Right renal pelvis (tissue), 4 donors: ENCODE measurements at places on chromosomes 1 and 21.

GRCh38 chr1:171877701-171878100, 36.4 kb downstream of the DNM3 start:
- DNase-seq, result no peak

DNA sequence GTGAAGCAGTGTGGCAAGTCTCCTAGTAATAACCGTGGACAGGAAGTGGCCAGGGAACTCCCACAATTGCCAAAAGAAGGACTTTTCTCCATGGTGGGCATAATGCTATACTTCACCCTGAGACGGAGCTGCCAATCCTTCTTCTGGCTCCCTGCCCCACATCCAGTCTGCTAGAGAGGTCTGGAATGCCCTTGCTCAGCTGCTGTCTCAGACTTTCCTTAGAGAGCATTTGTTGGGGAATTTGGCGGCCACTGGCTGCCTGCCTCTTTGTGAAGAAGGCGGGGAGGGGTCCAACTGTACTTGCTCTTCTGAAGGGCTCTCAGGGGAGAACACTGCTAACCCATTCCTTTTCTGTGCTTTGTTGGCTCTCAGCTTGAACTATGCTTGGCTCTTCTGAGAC, 123.7 kb upstream of the EDN2 start:
- no peak for DNase-seq

GRCh38 chr1:30402031-30402430, 321.4 kb downstream of the MATN1 start:
- no peak for DNase-seq

DNA sequence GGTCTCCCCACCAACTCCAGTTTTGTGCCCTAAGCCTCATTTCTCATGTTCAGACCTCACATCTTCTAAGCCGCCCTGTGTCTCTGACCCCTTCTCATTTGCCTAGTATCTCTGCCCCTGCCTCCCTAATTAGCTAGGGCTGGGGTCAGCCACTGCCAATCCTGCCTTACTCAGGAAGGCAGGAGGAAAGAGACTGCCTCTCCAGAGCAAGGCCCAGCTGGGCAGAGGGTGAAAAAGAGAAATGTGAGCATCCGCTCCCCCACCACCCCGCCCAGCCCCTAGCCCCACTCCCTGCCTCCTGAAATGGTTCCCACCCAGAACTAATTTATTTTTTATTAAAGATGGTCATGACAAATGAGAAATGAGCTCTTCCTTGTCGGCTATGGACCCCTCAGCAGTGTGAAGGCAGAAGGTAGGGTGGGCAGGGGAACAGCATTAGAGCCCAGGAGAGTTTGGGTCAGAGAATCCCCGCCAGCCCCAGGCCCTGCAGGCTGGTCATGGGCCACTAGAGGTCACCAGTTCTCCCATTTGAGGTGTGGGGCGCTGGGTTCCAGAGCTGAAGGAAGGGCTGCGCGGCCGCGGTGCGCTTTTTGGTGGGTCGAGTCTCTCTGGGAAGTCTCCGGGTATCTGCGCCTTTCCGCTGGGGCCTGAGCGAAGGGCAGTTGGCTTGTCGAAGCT, 11.5 kb downstream of the ADAMTSL4 start:
- peak; percentile 81 for DNase-seq

DNA sequence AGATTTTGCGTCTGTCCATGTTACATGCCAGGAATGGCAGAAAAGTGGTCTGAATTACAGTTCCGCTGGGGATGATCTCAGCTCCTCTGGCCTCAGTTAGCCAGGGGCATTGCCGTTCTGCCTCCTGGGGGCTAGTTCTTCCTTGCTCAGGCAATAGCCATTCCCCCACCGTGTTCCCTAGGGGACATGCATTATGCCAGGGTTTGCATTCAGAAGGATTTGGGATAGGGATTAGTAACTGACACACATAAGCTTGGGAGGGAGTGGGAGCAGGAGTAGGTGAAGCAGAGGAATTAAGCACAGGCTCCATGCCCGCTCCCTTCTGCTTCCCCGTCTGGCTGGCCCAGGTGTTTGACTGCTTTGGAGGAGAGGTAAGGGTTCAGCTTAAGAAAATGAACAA, 12.7 kb downstream of the LRRC71 start:
- no peak for DNase-seq

GRCh38 chr1:211479624-211480023, 12.3 kb downstream of the RD3 start:
- no peak for DNase-seq

- DNase-seq, result no peak
Observed at GRCh38 chr1:211478376-211478775, 13.6 kb downstream of the RD3 start.

- no peak for DNase-seq
Observed at GRCh38 chr1:83637009-83637408, 361.9 kb downstream of the TTLL7 start.

DNA sequence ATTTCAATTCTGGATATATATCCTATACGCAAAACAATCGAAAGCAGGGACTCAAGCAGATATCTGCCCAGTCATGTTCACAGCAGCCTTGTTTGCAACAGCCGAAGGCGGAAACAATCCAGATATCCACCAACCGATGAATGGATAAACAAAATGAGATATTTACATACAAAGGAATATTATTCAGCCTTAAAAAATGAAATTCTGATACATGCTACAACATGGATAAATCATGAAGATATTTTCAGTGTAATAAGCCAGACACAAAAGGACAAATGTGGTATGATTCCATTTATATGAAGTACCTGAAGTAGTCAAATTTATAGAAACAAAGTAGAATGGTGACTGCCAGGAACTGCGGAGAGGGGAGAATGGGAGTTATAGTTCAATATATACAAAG, 15.6 kb downstream of the GATAD2B start:
- DNase-seq, result no peak

GRCh38 chr1:205729945-205730610, 19.9 kb downstream of the NUCKS1 start:
- DNase-seq, result no peak

DNA sequence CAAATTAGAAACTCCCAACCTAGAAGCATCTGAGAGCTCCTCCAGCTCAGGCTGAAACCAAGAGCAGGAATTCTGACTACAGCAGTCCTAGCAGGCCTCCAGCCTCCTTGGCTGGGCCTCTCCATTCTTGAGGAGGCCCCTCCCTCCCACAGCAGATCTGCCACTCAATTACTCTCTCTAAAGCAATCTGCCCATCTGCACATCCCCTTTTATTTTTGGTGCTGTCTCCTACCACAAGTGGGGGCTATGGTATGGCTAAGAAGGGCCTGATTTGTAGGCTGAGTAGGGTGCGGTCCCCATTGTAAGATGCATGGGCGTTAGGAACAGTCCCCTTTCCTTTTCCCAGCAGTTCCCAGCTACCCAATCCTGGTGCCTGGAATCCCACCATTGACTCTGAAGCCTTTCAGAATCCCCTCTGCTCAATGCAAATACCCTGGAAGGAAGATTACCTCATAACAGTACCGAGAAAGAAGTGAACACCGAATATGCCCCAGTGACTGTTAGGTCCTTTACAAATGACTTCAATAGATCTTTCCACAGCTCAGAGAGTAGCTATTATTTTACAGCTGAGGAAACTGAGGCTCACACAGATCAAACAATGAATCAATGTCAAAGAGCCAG, 11.6 kb upstream of the TTC39A start:
- no peak for DNase-seq

DNA sequence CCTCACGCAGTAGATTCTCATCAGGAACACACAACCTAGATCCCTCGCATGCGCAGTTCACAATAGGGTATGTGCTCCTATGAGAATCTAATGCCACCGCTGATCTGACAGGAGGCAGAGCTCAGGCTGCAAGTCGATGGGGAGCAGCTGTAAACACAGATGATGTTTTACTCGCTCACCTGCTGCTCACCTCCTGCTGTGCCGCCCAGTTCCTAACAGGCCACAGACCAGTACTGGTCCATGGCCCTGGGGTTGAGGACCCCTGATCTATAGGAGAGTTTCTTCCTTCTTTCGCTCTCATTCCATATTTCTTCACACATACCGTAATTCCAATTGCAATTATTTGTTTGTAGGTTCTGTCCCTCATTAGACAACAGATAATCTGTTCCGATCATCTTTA, 103.4 kb downstream of the CLEC20A start:
- no peak for DNase-seq

DNA sequence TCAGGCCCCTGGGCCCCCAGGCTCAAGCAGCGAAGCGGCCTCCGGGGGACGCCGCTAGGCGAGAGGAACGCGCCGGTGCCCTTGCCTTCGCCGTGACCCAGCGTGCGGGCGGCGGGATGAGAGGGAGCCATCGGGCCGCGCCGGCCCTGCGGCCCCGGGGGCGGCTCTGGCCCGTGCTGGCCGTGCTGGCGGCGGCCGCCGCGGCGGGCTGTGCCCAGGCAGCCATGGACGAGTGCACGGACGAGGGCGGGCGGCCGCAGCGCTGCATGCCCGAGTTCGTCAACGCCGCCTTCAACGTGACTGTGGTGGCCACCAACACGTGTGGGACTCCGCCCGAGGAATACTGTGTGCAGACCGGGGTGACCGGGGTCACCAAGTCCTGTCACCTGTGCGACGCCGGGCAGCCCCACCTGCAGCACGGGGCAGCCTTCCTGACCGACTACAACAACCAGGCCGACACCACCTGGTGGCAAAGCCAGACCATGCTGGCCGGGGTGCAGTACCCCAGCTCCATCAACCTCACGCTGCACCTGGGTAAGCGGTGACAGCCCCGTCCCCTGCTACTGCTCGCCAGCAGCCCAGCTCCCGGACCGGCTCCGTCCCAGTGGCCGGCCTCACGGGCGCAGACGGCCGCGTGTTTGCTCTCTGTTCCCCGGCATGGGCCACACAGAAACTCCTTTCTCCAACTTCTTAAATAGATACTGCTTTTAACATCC, 539 bp downstream of the LAMC1 start:
- DNase-seq, result peak; percentile 68

DNA sequence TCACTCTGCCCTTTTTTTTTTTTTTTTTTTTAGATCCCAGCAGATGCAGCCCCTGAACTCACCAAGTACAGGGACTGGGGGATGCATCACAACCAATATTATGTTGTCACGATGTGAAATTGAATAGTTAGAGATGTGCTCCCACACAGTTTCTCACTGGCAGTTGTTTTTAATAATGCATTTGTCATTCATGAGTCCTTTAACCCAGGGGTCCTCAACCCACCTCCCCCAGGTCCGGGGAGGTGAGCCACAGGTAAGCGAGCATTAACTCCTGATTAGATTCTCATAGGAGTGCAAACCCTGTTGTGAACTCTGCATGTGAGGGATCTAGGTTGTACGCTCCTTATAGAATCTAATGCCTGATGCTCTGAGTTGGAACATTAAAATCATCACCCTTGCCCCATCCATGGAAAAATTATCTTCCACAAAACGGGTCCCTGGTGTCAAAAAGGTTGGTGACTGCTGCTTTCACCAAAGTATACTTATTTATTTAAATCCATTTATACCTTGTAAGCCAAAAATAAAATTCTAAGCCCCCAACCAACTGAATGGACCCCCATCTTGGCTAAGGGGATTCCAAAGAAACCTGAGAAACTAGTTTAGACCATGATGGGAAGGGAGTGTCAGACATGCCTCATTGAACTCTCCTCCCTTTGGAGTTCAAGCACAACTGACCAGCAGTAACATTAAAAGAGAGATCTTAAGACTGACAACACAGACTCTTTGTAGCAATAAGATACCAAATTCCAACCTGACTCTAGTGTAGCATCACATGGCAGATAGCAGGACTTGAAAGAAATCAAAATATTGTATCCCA, 119.3 kb upstream of the ATP1A1 start:
- no peak for DNase-seq

- DNase-seq, result no peak
Observed at GRCh38 chr1:42142894-42143675, 10.1 kb upstream of the GUCA2B start.

DNA sequence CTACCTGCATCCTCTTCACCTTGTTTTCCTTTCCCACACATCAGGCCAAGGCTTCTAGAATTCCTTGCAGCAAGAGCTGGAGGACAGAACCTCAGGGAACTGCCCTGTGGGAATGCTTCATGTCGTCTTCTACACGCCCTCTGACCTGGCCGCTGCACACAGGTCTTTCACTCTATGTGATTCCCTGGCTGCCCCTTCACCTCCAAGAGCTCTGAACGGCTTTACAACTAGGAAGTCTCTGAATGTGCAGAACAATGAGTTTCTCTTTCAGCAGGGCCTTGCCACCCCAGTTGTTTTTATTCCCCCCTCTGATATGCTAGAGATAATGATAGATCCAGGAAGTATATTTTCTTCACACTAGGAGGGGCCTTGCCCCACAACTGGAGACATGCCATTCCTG, 142.6 kb downstream of the CLIC6 start:
- no peak for DNase-seq

DNA sequence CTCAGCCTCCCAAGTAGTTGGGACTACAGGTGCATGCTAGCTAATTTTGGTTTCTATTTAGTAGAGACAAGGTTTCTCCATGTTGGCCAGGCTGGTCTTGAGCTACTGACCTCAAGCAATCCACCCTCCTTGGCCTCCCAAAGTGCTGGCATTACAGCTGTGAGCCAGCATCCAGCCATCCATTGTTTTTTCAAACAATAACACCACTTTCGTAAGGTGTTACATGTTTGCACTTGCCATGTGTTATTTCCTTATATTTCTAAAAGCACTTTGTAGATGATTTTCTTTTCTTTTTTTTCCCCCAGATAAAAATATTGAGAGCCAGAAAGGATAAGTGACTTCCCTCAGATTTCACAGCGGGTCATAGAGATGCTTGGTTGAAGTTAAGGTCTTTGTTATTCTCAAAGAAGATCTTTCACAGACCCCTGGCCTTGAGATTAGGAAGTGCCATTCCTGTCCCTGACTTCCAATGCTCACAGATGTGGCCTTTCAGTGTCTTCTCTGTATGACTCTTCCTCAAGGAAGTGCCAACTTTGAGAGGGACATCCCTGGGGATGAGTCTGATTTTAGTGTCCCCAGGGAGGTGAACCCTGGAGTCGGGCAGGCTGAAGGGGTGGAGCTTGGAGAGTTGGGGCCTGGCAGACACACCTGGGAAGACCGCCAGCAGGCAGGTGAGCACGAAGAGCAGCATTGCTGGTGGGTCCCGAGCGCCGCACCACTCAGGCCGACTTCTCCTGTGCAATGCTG, 6.3 kb downstream of the PIGR start:
- no peak for DNase-seq

DNA sequence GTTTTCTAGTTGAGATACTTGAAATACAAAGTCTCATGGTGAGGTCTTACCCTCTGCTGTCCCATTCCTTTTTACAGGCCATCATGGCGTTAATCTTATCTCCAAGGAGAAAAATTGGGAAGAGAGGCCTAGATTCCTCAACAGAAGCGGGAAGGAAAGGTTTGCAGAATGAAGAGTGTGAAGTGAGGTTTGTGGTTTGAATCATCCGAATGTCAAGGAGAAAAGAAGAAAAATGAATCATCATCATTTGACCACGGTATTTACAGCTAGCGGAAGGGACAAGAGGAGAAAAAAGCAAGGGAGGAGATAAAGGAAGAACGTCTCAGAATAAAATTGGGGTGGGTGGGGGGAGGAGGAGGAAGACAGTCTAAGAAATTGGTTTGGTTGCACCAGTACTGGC, 935 bp upstream of the COG2 start:
- no peak for DNase-seq

- DNase-seq, result no peak
Observed at GRCh38 chr1:154867064-154867825, 2.8 kb downstream of the KCNN3 start.

GRCh38 chr1:11893907-11894251, 32.3 kb downstream of the KIAA2013 start:
- no peak for DNase-seq

GRCh38 chr1:166876540-166876838, 425 bp upstream of the TADA1 start:
- DNase-seq, result no peak
